Activated CD8-positive, alpha-beta memory T cell treated with anti-CD3 and anti-CD28 coated beads for 36 hours (primary cell): ENCODE measurements at places on chromosomes 7 and 10. TPM values are rescaled to one million over a fixed set of nuclear protein-coding genes. Genes with fewer than 3 reads are reported as not detected.

The NEUROG3 gene
- total RNA-seq, result not detected

The PCGF6 gene
- total RNA-seq, result 17.9 TPM

The LRRN3 gene
- total RNA-seq, result 101 TPM

The DNAH11 gene
- not detected for total RNA-seq

The MYO1G gene
- total RNA-seq, result 316 TPM

The UNC5B gene
- 0.15 TPM for total RNA-seq

The IGF2BP3 gene
- 0.67 TPM for total RNA-seq

The TAS2R39 gene
- total RNA-seq, result not detected

The CRYGN gene
- not detected for total RNA-seq
